Right renal pelvis (tissue), 4 donors: ENCODE measurements at places on chromosomes 3 and 15.

DNA sequence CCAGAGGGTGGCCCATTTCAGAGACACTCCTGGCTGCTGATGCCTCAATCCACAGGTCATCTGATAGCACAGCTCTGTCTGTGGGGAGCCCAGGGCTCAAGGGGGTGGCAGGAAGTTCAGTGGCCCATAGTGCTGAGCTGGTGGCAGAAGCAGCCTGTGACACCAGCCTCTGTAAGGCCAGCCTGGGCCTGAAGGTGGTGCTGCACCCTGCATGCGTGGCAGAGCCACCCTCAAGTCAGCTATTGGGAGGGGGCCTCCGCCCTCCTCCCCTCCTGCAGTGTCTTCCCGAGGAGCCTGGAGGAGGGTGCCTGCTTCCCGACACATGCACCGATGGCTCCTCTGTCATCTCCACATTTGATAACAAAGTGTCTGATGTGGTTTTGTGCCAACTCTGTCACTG is 3.0 kb downstream of the PLA1A start:
- DNase-seq, result no peak

- no peak for DNase-seq
Measured at GRCh38 chr15:70768257-70768883, 5.0 kb upstream of the UACA start.

DNA sequence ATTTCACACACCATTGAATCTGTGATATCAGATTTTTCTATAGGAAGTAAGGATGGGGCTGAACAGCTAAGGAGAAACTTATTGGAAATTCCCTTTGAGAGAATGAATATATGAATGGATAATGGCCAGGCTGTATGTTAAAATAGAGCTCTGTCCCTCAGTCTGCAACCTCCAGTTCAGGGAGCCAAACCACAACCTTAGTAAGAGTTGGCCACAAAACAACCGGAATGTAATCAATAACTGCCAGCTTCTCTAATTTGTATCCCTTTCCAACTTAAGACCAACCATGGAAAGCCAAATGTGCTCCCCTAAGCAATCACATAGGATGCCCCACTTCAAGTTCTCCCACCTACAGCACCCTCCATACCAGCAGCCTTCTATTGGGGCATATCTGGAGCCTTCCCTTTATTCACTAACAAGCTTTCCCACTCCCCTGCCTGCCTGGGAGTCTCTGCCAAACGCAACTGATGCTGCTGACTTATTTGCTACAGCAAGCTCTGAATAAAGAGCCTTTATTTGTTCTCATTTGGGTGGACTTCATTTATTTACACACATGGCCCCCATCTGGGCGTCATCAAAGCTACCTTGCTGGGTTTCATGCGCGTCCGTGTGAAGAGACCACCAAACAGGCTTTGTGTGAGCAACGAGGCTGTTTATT is 75.4 kb upstream of the LARS2 start:
- DNase-seq, result no peak

GRCh38 chr3:157588386-157589060 is 85.3 kb upstream of the VEPH1 start:
- DNase-seq, result no peak

GRCh38 chr15:50302581-50302980 is 37.1 kb upstream of the HDC start:
- DNase-seq, result no peak

DNA sequence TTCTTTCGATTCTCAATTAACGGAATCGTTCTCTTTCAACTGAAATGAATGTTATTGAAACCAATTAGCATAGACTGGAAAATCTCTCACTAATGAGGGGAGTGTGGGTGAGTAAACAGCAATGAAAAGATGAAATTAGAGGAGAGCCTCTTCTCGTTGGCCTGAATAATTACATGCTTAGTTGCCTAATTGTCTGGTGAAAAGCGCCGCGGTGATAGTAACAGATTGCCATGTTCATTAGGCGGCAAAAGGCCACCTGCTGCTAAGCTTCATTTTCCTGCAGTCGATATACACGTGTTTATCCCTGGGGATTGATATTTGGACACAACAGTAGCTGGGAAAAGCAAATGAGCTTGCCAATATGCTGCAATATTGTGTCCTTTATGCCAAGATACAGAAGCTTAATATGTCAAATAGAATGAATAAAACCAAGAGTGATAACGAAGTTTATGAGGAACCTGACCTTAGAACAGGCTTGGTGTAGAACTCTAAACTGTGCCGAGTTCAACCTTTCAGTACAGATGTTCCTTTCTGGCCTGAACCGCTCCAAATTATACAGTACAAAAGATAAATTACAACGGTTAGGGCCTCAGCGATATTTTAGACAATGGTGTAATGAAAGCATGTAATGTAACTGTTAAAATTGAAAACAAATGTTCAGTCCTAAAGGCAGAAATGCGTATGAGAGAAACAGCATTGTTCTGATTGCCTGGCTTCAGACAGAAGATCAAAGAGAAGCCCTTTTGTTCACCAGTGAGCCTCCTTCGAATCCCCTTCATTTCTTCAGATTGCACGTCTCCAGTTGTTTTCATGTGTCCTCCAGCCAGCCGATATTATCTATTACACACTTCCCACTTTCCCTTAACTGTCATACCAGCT is 185.2 kb downstream of the SHOX2 start:
- no peak for DNase-seq

- DNase-seq, result no peak
Measured at GRCh38 chr15:51263726-51264125, 74.7 kb downstream of the CYP19A1 start.

DNA sequence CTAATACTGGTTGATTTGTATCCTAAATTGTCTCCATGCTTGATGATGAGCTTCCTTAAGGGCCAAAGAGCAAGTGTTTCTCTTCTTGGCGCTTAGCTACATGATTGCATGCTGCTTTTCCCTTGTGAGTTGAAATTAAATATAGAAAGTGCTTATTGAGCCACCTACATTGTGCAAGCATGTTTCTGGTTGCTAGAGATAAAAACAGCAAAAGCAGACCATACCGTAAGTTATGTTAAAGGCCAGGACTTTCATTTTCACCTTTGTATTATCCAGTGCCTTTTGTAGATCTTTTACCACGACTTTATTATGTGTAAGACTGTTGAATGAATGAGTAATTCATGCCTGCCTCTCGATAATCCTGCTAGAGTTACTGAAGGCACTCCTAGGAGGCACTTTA is 41.9 kb upstream of the CCNB2 start:
- DNase-seq, result no peak

DNA sequence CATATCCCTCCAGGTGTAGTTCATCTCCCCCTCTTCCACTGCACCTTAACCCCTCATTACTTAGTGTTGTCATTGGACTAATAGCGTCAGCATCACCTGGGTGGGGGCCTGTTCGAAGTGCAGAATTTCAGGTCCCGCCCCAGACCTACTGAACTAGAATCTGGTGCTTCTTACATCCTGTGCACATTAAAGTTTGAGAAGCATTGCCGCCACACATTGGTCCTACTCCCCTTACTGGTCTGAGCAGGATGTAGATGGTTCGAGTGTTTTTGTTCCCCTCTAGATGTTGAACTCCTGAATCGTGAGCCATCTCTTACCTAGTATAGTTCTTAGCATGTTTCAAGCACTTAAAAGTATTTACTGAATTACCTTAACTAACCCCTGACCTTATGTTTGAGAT is 13.2 kb downstream of the KLHL18 start:
- no peak for DNase-seq

GRCh38 chr3:181956122-181956521 is 244.4 kb downstream of the SOX2 start:
- no peak for DNase-seq

GRCh38 chr15:50431204-50431603 is 7.0 kb downstream of the USP8 start:
- no peak for DNase-seq

DNA sequence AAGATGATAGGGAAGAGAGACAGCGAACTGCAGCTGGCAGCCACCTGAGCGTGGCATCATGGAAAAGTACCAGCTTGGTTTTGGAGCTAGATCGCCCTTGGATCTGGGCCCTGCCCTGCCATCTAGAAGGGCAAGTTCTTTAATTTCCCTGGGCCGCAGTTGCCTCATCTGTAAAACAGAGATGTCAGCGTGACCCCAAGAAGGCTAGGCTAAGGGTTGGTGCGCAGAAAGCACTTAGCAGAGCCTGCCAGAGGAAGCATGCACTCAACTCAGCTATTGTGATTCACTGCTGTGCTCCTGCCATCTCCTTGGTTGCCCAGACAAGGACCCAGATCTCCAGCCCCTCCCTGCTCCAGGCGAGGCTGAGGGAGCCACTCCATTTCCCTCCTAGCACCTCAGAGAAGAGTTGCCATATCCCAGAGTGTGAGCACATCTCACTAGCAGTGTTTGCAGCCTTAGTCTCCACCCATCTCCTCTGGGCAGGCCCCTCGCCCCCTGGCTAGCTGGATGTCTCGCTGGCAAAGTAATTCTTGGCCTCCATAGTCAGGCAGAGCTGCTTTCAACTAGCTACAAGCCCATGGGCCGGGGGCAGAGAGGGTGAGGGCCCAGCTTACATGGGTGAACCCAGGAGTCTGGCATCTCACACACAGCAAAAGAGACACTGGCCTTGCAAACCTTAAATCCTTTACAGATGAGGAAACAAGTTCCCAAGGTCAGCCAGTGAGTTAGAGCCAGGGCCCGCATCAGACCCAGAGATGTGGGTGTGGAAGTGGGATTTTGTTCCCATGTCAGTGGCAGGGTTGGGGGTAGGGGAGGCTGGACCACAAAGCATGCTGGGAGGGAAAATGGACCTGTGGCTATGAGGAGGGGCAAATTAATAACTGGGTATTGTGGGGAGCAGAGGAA is 280.7 kb upstream of the TLE3 start:
- no peak for DNase-seq

GRCh38 chr3:9669277-9669676 is 20.0 kb downstream of the MTMR14 start:
- DNase-seq, result no peak

- peak; percentile 31 for DNase-seq
Measured at GRCh38 chr3:130081351-130081881, at the start of gene ALG1L2. TSS of gene ALG1L2 (plus strand) at chr3:130081831. CDS start at chr3:130082017, 186 bp downstream.

GRCh38 chr3:120348065-120348990 is 826 bp downstream of the LRRC58 start:
- DNase-seq, result no peak

DNA sequence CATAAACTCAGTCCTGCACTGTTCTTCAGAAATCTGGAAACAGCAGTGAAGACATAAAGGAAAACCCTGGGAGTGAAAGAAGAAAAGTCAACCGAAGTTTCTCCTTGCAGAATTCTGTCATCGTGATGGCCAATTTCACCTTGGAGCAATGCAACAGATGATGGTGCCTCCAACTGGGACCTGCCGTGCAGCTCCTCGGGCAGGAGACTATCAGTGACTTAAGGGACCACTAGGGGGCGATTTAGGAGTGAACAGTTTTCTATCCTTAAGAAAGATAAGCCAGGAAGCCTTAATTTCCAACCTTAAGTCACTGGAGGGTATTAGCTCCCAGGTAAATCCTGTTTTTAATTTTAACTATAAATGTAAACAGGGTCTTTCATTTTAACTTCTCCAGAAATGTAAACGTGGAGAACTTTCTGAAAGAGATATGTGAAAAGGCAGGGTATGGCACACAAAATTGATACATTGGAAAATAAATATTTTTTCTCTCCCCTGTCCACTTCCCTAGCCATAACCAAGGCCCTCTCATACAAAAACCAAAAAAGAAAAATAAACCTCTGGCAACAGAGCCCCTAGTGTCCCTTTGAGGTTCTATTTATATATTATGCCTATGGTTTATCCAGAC is 116.3 kb downstream of the PDZRN3 start:
- DNase-seq, result no peak

DNA sequence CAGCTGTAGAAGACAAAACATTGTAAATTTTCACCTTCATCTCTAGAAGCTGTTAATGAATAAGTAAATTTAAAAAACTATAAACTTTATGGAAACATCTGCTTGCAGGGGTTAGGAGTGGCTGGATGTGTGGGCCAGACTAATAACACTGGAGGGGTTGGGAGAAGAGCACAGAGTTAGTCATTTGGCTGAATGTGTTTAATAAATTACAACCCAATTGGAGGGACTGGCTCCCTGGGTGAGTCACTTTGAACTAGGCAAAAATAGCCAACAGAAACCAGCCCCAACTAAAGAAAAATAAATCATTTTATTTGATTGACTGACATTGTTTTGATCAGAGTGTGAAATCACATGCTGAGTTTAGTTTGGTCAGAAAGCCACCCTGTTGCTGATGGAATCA is 21.8 kb downstream of the DGKG start:
- no peak for DNase-seq

DNA sequence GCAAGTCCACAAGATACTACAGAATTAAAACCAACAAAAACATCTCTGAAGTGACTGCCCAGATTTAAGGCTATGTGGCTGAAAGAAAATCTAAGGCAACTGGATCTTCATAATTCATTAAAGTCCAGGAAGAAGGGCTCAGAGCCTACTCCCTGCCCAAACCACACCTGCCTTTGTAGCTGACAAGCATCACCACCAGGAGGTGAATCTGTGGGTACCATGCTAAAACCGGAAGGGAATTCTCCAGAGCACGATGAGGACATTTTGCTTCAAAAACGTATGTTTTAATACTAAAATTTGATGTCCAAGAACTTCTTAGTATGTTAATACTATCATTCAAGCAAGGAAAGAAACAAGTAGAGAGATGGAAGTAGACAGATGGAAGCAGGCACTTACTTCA is 495.9 kb upstream of the NECTIN3 start:
- no peak for DNase-seq

DNA sequence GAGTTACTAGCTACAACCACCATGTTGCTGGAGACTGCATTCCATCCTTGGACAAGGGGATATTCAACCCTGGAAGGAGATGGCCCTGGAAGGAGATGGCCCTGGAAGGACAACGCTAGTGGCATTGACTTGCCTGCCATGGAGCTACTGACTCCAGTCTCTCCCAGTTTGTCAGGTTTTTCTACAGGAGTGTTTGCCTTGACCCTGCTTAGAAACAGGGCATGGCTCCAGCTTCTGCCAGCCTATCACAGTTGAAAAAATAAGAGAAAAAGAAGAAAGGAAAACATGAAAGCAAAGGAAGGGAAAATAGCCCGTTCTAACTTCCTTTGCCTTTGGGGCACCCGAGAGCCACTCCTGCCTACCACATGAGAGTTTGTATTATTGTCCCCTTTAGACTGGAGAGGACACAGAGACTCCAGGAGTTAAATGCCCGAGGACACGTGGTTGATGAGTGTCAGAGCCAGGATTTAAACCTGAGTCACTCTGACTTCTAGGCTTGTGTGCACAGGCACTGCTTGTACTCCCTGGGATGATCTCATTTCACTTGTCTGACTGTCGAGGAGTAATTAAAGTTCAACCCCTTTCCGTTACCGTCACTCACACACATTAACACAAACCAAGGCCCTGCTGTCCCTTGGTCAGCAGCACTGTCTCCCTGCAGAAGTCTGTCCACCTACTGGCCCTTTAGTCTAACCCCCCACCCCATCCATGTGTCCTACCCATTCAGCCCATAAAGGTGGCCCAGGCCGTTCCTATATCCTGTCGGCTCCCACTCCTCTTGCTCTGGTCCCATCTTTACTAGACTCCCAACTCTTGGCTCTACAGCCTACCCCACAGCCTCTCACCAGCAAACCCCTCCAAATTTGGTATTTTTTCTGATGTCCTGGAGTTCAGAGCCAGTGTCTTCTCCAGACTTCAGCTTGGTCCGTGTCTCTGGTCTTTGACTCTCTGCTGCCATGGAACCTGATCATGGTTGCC is 46.1 kb downstream of the C2CD4A start:
- no peak for DNase-seq

- DNase-seq, result no peak
Measured at GRCh38 chr15:68586274-68586961, 7.6 kb downstream of the CORO2B start.
